AG04449 (cell line): ENCODE measurements at places on chromosomes 6 and 20.

DNA sequence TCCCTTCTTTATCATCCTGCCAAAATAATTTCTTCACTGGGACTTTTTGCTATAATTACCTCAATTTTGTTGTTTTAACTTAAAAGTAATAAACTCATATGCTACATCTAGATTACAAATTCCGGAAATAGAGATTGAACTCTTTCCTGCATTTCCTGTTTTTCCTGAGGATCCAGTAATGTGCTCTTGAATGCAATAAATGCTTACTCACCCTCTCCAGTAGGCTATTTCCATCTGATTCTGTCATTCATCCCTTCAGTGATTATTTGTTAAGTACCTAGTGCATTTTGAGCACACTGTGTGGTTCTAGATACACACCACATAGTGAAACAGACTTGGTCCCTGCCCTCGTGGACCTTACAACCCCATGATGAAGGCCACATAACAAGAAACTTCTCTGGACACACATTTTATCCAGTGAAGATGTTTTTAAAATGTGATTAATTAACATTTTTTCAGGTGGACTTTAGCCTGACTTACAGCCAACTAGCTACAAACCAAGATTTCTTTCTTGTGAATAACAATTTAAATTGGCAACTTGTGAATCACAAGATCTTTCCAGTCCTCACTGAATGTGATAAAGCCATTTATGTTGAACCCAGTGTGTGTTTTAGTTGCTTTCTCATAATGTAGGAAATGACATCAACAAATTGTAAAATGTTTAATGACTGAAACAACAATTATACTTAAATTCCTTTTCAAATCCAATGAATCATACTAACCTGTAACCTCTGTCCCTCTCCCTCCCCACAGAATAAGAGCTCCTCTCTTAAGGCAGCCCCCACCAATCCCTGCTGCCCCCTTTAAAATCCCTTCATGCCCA is 272.3 kb downstream of the KHDC1L start:
- DNase-seq, result no peak

DNA sequence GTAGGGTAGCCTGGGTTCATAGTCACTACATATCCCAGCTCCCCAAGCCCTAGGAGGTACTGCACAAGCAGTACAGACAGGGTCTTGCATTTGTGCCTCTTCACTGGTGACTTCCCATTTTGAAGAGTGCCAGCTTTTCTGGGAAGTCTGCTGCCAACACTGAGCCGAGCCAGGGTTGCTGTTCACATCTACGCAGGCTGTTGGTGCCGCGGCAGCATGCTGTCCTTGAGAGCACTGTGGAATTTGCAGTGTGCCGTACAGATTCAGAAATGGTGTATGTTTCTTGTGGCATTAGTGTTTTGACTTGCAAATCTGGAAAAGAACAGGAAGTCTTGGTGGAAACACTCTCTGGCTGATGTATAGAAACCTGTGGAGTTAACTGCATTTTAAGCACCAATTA is 67.5 kb downstream of the JARID2 start:
- DNase-seq, result no peak

GRCh38 chr20:45279992-45280391 is 25.6 kb upstream of the SLPI start:
- DNase-seq, result no peak

- DNase-seq, result no peak
Observed at GRCh38 chr6:144408161-144408560, 123.0 kb downstream of the UTRN start.

DNA sequence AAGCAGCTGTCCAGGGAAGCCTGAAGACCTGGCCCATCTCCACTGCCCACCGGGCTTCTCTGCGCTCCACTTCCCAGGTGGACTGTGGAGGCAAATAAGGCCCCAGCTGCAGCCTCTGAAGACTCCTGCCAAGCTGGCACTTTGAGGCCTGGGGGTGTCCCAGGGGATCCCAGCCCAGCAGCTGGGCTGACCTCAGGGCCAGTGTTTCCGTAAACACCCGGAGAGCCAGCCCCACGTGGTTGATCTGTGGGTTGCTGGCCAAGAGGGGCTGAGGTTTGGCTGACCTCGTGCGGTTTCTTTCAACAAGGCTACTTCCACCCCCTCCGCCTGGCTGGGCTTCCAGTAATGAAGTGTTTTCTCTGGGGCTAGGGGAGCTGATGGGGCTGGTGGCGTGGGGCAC is 12.4 kb upstream of the CCN5 start:
- DNase-seq, result no peak

- no peak for DNase-seq
Observed at GRCh38 chr6:116215414-116215813, 38.5 kb downstream of the TSPYL4 start.

DNA sequence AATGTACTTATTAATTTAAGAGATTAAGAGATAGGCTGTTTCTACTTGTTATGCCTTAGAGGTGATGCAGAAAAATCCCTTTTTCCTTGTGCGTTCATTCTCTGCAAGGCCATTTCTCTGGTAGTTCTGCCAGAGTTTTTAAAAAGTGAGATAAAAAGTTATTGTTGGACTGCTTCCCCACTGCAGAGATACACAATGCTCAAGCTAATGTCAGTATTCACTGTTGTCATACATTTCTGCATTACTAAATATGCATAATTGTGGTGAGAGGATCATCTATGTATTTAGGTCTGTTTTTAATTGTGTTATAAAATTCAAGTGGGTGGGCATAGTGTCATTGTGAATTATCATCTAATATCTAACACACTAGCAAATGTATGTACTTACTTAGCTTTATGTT is 600.4 kb downstream of the HTR1B start:
- no peak for DNase-seq
